Renal cortical epithelial cell (primary cell): ENCODE measurements at places on chromosomes 2 and 18.
A peak's percentile ranks its signal among the peaks of the same experiment; 100 is the strongest.

- DNase-seq, result no peak
These were observed 6.0 kb downstream of the ANKRD44 start for GRCh38 chr2:197304556-197305011.

DNA sequence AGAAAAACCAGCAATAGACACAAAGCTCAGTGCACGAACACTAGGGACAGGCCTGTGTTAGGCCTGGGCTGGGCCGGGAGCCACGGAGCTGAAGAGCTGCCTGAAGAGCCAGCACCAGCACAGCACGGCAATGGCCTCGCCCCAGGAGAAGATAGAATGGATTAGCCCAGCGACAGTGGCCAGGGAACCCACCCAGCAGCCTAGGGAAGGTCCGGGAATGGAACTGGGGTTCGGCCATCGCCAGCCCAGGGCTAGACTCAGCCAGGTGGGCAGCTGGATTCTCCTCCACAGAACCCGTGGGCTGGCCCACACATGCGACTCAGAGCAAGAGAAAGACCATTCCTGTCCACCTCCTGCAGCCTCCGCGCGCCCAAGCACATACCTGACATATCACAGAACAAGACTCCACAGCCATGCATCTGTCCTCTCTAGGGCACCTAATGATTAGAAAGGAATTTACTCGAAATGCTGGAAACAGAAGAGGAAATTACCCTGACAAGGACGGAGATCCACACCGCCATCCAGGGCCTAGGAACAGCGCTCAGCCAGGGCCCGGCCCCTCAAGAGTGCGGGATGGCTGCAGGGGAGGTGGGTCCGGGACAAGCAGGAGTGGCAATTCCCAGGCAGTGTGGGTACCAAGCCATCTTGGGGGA is 82.8 kb downstream of the TMEM18 start:
- no peak for DNase-seq

DNA sequence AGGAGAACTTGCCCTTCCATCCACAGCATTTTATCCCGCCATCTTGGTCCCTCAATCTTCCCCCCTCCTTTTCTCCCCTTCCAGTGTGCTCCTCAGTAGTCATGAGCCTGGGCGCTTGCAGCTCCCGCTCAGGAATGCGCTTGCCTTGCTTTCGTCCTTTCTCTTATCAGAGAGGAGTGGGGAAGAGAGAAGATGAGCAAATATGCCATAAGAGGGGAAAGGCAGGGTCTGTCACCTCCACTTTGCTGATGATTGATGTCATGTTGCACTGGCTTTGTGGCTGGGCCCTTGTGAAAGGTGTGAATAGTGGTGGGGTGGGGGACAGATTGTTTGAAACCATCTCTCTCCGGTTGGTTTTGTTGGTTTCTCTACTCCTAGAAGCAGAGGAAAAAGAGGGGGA is 569.3 kb downstream of the TNS1 start:
- no peak for DNase-seq

GRCh38 chr2:12350821-12351220 is 365.9 kb upstream of the TRIB2 start:
- DNase-seq, result no peak

DNA sequence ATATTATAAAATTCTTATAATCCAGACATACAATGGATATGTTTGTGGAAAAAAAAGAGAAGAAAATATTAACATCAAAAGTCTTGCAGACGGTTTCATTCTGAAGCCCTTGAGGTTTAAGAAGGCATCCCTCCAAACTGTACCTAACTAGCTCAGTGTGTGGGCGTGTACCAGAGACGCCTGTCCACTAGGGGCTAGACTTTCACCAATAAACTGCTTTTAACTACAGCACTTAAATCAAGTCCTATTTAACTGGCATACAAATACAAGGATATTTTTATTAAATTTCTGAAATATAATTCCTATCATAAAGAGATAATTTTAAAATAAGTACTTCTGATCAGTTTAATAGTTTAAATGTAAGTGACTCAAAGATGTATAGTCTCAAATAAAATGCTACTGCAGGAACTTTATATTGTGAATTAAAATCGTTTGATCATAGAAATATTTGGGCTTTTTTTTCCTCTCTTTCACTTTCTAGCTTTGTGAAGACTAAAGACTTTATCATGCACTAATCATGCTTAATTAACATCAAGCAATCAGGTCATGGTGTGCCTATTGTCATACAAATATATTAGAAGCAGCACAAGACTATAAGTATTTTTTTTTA is 437.7 kb downstream of the SATB2 start:
- DNase-seq, result peak; percentile 69

DNA sequence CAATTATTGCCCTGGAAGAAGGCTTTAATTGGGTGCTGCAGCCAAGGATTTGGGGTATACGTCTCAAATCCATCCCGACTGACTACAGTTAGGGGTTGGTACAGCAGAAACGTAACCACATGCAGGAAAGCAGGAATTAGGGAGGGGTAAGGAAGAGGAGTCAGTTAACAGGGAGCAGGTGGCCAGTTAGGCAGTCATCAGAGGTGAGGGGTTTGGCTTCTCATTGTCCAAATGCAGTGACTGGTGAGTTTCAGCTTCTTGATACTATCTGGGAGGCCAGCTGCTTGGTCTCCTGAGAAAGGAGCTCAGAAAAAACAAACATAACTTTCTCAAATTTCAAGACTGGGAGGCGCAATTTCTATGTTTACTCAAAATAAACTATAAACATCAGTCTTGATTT is 38.8 kb upstream of the UBE2F start:
- DNase-seq, result no peak

GRCh38 chr2:219628986-219629901 is 1.8 kb downstream of the SLC4A3 start:
- no peak for DNase-seq

GRCh38 chr18:7133181-7133580 is 15.6 kb upstream of the LAMA1 start:
- peak; percentile 32 for DNase-seq

GRCh38 chr2:14881651-14882327 is 249.3 kb downstream of the LRATD1 start:
- no peak for DNase-seq

GRCh38 chr2:181065458-181065857 is 85.1 kb downstream of the UBE2E3 start:
- no peak for DNase-seq

DNA sequence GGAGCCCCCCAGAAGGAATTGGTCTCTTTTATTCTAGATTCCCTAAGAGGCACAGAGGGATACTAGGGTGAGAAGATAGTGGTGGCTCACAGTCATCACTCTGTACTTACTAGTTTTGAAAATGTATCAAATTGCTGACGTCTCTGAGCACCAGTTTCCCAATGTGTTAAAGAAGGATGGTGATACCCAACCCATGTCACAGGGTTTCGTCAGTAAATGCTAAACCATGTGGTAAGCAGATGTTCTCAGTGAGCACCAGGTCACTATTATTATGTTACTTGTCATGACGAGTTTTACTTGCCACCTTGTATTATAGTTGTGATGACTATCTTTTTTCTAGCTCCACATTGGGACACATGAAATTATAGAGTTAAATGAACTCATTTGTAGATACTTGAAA is 54.7 kb downstream of the NEDD4L start:
- no peak for DNase-seq

DNA sequence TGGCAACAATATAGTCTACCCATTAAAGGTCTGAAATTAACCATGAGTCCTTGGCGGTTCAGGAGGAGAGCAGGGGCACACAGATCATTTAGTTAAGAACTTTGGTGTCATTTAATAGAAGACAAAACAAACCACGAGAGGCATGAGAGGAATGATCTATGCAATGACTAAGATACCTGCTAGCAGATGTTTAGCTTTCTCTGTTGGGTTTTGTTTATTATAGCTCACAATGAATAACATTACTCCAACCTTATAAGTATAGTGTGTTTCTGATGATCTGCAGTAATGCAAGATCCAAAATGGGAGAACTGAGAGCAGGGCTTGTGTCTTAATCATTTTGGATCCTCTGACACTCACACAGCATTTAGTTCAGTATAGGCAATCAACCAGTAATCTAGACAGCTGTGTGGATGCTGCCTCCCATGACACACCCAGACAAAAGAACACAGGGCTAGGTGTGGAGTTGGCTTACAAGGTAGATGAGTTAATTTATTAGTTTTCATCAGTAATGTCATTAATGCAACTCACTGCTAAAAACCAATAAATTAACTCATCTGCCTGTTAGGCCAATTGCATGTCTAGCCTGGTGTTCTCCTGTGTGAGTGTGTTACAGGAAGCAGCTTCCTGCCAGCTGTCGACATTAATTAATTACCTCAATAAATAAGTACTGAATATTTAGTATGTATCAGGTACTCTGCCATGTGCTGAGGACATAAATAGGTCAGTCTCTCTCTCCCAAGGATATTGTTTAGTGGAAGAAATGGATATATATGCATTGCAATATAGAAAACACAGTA is 92.3 kb downstream of the CLIP4 start:
- no peak for DNase-seq

DNA sequence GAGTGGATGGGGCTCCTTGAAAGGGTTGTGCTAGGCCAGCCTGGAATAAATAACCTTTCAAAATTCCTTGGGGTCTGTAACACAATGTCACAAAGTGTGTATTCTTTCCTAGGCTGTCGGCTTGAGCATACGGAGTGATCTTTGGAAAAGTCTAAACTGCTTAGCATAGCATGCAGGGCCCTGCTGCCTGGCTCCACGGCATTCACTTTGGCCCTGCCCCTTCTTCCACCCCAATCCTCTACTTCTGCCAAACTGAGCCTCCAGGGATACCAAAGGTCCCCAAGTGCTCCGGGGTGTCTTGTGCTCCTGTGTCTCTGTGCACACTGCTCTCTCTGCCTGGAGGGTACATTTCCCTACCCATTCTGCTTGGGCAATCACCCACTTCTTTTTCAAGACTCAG is 196.1 kb downstream of the LTBP1 start:
- no peak for DNase-seq

DNA sequence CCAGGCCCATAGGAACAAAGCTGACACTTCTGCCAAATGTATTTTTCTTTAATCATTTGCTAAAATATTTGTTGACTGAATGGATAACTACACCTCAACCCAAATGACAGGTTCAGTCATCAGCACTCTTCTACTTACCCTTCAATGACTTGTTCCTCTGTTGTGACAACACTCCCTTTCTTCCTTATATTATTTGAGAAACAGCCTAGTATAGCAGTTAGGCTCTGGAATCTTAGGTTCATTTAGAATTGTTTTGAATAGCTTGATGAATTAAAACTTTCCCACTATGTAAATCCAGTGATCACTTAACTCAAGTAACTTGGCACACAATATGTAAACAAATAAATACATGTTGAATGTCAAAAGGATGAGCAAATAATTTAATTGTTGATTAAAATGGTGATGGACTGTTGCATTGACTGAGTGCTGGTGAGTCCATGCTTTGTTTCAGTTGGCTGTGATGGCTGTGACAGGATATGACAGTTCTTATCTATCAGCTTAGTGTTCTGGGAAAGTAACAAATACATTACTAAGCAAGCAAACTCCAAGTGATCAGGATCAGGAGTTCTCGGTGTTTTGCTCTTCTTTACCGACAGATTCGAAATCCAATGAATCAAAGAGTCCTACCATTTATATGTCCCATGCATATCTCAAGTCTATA is 2.8 kb upstream of the MOGAT1 start:
- no peak for DNase-seq

DNA sequence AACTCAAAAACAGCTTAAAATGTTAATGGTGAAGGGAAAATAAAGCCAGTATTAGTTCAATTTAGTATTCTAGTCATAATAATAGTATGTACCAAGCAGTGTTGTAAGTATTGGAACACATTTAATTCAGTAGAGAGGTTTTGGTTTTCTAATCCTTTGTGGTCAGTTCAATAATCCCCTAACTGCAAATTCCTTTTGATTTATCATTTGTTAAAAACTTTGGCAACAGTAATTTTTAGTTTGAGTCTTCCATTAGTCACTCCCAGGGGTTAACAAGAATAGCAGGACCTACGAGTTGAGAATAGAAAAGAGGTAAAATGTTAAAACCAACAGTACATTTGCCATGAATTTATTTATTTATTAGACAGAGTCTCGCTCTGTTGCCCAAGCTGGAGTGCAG is 10.7 kb downstream of the MRPL44 start:
- no peak for DNase-seq

GRCh38 chr2:8133363-8133762 is 548.5 kb upstream of the ID2 start:
- DNase-seq, result no peak

DNA sequence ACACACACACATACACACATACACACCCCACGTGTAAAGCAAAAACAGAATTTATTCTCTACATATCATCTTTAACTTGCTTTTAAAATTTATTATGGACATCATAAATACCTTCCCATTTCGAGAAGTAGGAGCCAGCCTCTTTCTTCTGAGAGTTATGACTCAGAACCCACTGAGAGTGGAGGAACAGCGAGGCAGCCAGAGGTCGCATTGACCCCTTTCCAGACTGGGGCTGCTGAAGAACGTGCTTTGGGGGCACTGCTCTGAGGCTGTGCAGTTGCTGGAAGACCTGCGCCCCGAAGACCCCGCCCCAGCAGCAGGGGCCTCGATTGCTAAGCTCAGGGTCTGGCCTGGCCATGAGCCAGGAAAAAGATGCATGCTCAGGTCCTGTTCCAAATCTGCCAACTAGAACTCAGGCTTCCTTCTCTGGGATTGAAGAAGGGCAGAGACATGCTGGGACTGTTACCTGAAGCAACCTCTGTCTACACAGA is 133.8 kb upstream of the TWIST2 start:
- no peak for DNase-seq

DNA sequence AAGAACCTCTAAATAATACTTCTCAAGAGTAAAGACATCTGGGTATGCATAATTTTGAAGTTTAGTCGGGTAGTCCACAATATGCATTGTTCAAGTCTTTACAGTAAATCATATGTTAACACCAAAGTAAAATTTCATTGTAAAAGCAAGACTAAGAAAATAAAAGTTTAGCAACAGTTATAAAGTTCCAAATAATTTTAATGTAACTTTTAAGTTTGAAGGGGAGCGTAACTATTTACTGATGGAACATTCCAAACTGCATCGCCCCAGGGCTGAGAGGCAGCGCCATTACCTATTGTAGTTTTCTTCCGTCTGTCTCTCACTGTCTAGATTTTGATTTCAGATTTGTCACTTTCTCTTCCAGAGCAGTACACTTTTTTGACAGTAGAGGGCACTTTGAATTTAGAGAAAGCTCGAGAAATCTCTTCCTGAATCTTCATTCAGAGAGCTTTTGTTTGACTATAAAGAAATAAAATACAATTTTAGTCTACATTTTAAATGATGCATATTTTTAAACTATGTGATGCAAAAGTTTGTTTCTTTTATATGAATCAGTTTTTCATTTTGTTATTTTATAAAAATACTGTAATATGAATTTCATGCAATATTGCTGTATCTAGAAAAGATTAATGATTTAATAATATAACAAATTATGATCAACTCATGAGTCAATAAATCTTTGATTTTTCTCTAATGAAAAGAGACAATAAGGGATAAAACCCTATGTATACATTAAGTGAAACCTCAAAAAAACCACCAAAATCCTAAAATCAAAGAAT is 389.8 kb downstream of the FIGN start:
- peak; percentile 70 for DNase-seq

- DNase-seq, result no peak
These were observed 148.8 kb downstream of the EPHA4 start for GRCh38 chr2:221423210-221423804.

- peak; percentile 81 for DNase-seq
These were observed 15.9 kb upstream of the SEC11C start for GRCh38 chr18:59123588-59124369.
